ENCODE measurements at places on chromosomes 1 and 21.

- no peak for DNase-seq
These were observed 6.2 kb upstream of the KCNA10 start for GRCh38 chr1:110525249-110525595.

- no peak for DNase-seq
These were observed 147.3 kb downstream of the CLIC6 start for GRCh38 chr21:34815831-34816705.

DNA sequence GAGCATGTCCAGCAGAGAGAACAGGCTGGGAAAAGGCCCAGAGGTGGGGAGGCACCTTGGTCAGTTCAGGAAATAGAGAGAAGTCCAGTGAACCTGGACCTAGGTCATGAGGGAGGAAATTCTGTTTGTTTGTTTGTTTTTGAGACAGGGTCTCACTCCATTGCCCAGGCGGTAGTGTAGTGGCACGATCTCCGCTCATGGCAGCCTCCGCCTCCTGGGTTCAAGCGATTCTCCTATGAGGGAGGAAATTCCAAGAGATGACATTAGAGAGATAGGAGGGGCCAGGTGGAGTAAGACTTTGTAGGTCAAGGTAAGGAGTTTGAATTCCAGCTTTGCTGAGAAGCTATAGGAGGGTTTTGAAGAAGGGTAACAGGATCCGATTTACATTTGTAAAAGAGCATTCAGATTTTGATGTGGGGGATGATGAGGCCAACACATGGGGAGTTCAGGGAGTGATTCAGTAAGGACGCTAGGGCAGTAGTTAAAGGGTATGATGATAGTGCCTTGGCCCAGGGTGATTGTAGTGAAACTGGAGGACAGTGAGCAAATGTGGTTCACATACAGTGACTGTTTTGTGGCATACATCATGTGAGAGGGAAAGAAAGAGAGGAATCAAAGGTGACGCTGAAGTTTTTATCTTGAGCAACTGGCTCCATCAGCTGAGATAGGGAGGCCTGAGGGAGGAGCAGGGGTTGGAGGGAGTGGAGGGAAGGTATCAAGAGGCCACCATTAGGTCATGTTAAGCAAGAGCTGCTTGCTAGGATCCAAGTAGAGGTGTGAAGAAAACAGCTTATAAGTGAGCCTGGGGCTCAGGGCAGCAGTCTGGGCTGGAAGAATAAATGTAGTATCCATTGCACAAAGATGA is 8.3 kb upstream of the TRABD2B start:
- DNase-seq: no peak

DNA sequence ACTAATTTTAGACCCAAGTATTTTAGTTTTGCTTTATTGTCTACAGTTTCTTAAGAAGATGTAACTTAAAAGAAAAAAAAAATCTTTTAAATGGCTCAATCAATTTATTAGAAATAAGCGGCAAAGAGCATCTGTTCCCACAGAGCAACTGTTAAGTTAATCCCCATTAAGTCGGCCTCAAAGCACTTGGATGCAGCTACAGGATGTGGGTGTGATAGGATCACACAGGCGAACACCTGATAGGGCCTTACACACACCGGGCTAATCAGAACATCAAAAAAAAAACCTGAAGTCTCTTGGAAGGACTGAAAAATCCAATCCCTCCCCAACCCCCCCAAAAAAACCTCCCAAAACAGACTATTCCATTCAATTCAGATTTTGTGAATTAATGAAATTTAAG is 23.0 kb downstream of the APP start:
- DNase-seq: no peak

DNA sequence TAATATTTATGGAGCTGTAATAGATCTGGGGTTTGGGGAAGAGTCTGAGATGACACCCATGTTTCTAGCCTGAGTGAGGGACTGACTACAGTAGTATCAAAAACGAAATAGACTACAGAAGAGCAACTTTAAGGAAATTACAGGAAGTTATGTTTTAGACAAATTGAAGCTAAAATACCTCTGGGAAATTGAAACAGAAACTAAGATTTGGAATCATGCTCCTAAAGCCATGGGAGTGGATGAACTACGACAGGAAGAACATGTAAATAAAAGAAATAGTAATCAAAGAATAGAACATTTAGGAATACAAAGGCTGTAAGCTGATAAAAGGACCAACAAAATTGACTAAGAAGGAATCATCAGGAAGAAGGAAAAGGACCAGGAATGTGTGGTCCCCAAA is 68.9 kb downstream of the KIAA0319L start:
- no peak for DNase-seq

DNA sequence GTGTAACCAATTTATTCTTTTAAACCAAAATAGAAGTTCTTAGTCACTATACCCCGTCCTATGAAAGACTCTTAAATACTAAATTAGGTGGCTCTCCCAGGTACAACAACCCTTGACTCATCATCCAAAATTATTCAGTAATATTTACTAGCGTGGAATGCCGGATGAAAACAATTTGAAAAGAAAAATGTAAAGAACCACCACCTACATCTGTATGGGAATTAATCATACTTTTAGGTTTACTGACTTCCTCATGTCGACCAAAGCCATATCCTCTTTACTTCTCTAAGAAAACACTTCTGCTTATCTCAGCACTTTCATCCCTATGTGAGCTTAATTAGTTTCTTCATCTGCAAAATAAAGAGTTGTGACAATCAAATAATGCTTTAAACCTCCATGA is 139.6 kb downstream of the AKT3 start:
- no peak for DNase-seq

- no peak for DNase-seq
These were observed 109.3 kb upstream of the SPATA6 start for GRCh38 chr1:48581270-48581669.

DNA sequence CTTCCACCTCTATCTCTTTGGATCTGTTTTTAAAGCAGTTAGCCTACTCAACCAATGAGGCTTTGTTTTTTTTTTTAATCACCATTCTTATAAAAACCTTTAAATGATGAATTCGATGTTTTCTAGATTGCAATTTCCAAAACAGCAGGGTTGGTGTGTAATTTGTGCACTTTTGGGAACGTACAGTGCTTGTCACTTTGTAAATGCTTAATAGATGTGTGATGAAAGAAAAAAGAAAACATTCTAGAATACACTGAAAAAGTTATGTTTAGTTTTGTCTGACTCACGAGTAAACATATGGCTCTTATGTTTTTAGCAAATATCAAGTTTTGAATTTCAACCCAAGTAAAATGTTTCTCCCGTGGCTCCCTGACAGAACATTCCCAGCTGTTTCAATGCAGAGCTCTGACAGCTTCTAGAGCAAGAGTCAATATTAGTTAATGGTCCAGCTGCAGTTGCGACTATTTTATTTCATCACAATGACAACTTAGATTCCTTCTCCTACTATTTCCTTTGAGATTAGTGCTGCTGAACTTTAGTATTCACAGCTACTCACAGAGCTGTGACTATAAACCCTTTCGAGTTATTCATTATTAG is 362.5 kb upstream of the ADAMTS5 start:
- no peak for DNase-seq

DNA sequence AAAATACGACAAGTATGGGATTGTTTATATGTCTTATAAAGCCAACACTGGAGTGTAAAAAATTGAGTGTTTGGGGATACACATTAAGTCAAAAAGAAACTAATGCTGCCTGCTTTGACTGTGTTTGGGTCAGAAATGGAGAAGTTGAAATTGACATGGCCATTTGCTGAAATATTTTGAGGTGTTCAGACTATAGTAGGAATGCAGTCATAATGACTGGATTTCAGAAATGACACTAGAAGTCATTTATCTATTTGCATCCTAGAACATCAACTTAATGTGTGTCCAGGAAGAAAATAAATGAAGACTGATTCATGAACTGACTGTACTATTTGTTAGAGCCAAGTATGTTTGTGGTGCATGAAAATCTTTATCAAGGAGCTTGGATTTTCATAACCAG is 28.4 kb downstream of the RASAL2 start:
- DNase-seq: no peak

DNA sequence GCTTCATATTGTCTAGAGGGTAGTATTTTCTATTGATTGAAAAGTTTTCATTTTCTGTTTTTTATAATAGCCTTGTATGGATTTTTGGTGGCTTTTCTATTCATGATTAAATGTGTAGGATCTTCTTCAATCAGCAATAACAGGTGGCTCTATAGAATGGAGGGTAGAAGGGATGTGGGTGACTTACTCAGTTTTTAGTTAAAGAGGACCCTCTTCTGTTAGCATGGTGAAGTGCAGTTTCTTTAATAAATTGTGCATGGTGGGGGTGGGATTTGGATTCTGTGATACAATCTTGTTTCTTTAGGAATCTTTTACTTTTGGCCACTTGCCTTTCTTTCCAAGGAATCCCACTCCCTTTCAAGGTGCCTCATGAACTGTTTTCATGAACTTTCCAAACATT is 64.7 kb downstream of the SLC35A3 start:
- no peak for DNase-seq

- DNase-seq: no peak
These were observed 213.1 kb downstream of the HHAT start for GRCh38 chr1:210541680-210542358.

DNA sequence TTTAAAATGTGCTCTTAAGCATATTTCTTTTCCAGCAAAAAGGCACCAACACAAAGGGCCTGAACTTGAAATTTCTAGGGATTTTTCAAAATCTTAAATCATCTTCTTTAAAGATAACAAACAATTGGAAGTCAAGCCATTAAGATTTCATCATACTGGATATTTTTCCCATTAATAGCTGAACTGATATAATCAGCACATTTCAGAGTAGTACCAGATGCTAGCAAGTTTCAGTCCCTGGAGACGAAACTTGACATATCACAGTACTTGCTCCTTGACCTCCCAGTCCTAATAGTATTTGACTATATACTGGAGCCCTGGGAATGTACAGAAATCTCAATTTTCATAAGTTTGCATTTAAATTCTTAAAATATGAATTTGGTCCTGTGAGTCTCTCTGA is 10.2 kb upstream of the CDC7 start:
- no peak for DNase-seq

- no peak for DNase-seq
These were observed 53.0 kb upstream of the ARTN start for GRCh38 chr1:43880604-43881003.

DNA sequence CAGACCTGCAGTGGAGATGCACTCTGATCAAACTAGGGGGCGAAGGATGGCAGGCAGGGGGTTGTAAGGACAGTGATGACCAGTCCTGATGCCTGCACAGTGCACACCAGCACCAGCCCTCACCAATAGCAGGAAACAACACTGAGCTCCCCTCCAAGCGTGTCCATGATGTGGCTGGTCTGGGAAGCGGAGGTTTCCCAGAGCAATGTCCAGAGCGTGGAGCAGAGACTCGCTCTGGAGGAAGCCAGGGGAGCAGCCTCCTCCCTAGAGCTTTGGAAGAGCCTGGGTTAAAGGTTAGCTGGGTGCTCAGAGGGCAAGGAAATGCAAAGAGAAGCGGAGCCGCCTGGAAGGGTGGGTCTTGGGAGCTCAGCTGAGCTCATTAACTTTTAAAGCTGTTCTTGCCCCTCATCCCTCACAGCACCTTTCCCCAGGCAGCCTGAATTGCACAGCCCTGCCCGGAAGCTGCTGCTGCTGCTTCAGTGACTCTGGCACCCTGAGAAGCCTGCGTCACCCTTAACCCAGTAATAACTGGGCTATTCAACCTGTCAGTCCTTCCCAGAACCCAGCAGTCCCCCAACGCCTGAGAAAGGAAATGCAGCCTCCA is 162.2 kb upstream of the RAB4A start:
- DNase-seq: no peak

DNA sequence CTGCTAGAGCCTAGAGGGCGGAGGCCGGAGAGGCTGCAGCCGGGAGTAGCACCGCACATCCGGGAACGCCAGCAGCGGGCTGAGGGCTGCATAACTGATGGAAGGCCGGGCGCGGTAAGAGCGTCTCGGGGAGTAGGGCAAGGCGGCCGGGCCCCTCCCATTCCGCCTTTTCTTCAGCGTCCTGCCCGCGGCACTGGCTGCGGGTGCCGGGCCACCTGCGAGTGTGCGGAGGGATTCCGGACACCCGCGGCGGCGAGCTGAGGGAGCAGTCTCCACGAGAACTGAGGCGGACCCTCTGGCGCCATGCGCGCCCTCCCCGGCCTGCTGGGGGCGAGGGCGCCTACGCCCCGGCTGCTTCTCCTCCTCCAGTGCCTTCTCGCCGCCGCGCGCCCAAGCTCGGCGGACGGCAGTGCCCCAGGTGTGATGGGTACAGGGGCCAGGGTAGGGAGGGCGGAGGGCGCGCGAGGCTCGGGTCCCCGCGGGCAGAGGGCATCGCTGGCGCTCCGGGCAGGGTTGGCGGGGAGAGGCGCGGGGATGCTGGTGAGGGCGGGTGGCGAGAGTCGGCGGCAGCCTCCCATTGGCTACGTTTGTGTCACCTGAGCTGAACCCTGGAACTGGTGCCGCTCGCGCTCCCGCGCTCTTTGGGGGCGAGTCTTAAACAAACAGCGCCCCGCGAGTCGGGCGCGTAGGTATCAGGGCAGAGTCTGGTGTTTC is 334.4 kb downstream of the SRGAP2C start:
- peak; percentile 88 for DNase-seq

GRCh38 chr21:26127918-26128317 is 42.7 kb downstream of the APP start:
- DNase-seq: no peak

DNA sequence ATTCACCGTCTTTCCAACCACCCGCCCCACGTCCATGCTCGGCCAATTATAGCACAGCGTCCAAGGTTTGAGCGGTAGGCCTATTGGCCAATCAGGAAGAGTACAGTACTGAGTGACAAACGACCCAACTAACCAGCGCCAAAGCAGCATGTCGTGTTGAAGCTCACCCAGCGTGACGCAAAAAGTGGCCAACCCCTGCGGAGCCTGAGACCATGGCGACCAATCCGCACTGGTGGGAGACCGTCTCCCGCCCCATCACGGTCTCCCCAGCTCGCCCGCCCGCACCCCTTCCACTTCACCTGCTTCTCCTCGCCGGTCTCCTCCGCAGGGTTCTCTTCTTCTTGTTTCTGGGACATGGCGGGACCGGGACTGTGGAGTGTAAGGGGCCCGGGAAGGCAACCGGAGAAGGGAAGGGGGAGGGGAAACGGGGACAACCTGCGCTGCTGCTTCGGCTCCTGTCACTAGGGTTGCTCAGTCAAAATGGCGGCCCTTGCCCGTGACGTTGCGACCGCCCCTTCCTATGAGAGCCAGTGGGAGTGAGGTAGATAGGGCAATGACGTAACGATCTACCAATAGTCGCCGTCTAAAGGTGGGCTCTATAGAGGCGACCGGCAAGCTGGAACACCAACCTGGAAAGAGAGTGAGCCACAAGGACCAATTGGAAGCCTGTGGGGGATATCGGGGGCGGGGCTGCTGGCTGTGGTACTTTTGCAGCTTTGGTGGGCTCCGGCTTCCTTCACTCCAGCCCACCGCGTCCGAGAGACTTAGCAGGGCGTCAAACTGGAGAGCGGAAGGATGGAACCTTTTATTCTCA is at the start of gene ENSA:
TSS of gene ENSA (minus strand) at position 498 of the 814 bp plus-strand sequence. CDS start at position 356, 142 bp downstream.
- DNase-seq: peak; percentile 95

GRCh38 chr1:40395190-40396175 is 22.0 kb downstream of the SMAP2 start:
- no peak for DNase-seq
